ENCODE measurements at places on chromosomes 11 and 22.

GRCh38 chr11:13717331-13717730 is 48.9 kb downstream of the FAR1 start:
- DNase-seq = no peak

DNA sequence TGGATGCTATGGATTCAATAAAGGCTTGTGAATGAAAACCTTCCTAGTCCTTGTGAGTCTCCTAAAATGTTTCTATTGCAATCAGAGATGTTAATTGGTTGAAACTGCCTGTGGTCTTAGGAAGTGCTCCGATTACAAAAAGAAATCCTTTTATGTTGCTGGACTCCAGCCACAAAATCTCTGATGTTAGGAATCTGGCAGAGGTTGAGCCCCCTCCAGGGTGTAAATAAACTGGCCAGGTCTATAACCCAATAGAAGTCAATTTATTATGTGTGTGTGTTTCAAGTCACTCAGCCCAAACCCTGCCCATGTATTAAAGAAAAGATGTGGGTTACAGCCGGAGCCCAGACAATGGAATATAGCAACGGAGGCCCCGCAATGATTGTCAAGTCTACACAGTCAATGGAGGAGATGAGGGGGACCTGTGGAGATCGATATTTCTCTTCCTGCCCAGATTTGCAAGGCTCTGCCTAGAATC is 218.1 kb upstream of the SORL1-AS1 start:
- DNase-seq = no peak

DNA sequence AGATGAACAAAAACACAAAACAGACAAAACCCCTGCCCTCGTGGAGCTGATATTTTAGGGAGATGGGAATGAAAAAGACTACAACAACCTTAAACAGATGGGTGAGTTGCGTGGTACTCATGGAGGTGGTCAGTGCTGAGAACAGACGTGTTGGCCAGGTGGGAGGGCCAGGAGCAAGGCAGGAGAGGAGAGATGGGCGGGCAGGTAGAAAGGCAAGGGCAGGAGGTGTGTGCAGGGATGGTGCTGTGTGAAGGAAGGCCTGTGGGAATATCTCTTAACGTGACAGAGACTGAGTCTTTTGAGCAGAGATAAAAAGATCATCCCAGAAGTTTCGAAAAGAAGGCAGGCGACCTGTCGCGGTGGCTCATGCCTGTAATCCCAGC is 7.0 kb downstream of the GAL start:
- DNase-seq = no peak

- DNase-seq = no peak
Observed at GRCh38 chr11:75792997-75793800, 21.8 kb upstream of the UVRAG start.

GRCh38 chr11:27514076-27514475 is 7.5 kb upstream of the LIN7C start:
- no peak for DNase-seq

- DNase-seq = no peak
Observed at GRCh38 chr11:94961255-94961654, 12.1 kb downstream of the CWC15 start.

DNA sequence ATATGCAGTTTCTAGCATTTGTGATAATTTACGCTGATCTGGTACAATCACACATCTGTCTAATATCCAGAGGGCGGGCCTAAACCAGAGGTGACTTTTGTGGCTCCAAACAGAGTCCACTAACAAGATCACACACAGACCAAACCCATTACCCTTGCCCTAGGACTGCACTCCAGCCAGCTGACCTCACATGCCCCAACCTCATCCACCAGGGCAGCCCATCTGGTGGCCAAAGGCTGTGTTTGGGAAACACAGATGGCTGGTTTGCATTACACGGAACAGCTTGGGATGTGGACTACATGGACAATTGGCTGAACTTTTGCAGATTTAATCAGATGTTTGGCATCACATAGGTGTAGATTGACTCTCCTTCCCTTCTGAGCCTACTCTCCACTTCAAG is 228.2 kb downstream of the GRIK4 start:
- no peak for DNase-seq

GRCh38 chr11:103862094-103862801 is 174.2 kb upstream of the DDI1 start:
- no peak for DNase-seq
